ENCODE measurements at places on chromosomes 7 and 10. TPM values are rescaled to one million over a fixed set of nuclear protein-coding genes. Genes with fewer than 3 reads are reported as not detected.

CFTR gene
- total RNA-seq: not detected

DNA sequence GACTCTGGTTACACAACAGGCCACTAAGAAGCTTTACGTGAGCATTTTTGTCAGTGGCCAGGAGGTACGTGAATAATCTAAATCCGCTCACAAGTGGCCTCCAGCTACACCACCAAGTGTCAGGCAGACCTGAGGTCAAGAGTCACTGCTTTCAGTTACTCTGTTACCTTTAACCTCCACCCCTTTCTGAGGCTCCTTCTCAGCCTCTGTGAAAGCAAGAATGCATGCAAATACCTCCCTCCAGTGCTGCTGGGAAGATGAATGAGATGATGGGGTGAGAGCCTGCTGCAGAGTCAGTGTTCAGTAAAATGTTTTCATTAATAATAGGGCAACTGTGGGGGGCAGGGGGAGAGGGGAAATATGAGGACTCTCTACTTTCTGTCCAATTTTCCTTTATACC lies 11.2 kb downstream of the DDC start:
- DNase-seq: no peak

- DNase-seq: no peak
Measured at GRCh38 chr7:26182283-26182682, 18.3 kb downstream of the HNRNPA2B1 start.

CLDN4 gene
- 0.66 TPM for total RNA-seq

GRCh38 chr10:53396876-53397275 lies 624.3 kb upstream of the MBL2 start:
- DNase-seq: no peak

DNA sequence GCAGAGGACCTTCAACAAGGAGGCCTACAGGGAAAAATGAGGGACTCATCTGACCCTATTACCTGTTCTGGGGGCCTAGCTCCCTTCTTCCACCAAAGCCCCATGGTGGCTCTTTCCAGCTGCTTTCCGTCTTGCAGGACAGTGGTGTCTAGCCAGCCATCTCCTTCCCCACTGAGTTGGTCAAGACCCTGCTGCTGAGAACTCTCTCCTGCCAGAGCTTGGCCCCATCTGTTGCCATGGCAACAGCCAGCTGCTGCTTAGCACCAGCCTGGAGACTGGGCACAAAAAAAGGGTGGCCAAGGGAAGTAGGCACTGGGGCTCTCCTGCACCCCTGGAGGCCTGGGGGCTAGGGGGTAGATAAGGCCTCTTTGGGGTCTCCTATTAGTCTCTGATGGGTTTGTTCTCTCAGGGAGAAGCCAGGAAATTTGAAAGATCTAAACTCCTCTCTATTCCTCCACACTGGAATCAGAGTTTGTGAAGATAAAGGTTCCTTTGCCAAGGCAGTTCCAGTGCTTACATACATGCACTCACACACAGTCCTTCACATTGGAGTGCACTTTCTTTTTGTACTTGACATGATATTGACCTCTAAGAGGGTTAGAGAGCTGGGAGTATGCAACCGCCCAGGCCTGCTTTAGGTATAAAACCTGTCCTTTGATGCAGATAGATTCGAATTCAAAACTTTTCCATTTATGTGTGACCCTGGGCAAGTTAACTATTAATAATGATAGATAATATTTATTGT lies 15.8 kb downstream of the TSPAN33 start:
- DNase-seq: no peak

- DNase-seq: no peak
Measured at GRCh38 chr7:16465469-16466361, at the start of gene SOSTDC1. Gene SOSTDC1, minus strand, starts transcription at chr7:16465738. Its CDS starts 70 bp downstream, at chr7:16465668.

TMEM184A gene
- not detected for total RNA-seq

GRCh38 chr7:115676080-115676479 lies 354.5 kb downstream of the TFEC start:
- DNase-seq: no peak

GRCh38 chr7:32941681-32942414 lies 15.4 kb upstream of the FKBP9 start:
- no peak for DNase-seq

- no peak for DNase-seq
Measured at GRCh38 chr10:133127291-133128125, 32.5 kb upstream of the KNDC1 start.

DNA sequence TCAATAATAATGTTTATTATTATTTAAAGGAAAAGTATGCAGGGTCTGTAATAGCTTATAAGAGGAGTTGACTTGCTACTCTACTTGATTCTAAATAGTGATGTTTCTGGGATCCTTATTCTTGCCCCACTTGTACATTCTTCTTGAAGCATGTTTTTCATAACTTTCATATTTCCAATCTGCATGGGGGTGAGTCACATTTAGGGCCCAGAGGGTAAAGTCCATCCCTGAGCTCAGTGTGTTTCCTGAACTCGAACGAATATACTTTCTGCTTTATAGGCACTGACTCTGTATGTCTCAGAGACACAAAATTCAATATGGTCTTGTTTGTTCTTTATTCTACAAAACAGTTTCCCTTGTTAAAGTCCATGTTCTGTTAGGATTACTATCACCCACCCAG lies 61.0 kb upstream of the SMIM30 start:
- no peak for DNase-seq

NEBL gene
- total RNA-seq: 34.5 TPM

DNA sequence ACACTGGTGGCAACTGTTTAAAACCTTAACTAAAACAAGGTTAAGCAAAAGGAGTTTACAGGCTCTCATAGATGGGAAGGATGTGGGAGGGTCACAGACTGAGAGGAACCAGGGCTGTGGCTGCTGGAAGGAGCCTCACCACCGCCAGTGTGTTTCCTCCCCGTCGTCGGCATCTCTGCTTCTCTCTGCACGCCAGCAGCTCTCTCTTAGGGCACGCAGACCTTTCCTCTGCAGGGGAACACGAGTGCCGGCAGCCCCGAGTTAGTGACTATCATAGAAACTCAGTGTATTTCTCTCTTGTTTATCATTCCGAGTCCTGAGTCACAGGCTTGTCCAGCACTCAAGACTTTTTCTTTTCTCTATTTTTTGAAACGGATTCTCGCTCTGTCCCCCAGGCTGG lies 8.1 kb upstream of the SH2D4B start:
- DNase-seq: no peak

DNA sequence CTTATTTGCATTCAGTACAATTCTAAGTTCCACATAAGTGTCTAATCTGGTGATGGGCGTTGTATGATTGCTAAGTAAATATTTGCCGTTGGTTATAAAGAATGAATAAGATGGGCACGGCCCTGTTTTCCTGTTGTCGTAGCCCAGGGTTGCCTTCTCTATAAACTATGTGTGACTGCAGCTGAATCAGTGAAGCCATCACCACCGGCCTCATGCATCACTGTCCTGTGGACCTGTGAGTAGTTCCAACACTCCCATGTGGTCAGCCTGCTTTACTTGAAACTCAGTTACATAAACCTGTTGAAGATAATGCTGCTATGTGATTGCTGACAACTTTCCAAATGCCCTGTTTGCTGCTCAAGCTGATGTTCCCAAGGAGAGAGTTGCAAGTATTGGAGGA lies 21.6 kb upstream of the KLF6 start:
- DNase-seq: no peak

CCDC3 gene
- total RNA-seq: 73.2 TPM

CHN2 gene
- 4.2 TPM for total RNA-seq

BLVRA gene
- total RNA-seq: 70.5 TPM

GRCh38 chr10:62050346-62050892 lies 148.9 kb downstream of the ARID5B start:
- DNase-seq: no peak

GRCh38 chr10:62217683-62218082 lies 51.0 kb downstream of the RTKN2 start:
- no peak for DNase-seq

DNA sequence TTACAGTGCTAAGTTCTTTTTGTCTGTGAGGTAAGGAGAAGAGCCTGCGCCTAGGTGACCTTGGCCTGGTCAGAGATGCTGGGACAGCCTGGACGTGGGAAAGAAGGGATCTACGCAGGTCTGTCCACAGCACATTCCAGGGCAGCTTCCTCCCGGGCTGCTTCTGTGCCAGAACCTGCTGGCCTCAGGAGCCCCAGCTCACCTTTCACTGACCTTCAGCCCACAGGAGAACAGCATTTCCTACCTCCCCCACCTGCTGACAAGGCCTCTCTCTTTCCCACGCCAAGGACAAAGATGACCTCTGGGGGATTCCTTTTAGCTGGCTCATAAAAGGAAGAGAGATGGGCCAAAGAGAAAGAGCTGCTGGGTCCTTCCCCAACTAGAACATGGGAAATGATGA lies 260.6 kb downstream of the KCNMA1 start:
- no peak for DNase-seq

HOXA7 gene
- 9.6 TPM for total RNA-seq

DNA sequence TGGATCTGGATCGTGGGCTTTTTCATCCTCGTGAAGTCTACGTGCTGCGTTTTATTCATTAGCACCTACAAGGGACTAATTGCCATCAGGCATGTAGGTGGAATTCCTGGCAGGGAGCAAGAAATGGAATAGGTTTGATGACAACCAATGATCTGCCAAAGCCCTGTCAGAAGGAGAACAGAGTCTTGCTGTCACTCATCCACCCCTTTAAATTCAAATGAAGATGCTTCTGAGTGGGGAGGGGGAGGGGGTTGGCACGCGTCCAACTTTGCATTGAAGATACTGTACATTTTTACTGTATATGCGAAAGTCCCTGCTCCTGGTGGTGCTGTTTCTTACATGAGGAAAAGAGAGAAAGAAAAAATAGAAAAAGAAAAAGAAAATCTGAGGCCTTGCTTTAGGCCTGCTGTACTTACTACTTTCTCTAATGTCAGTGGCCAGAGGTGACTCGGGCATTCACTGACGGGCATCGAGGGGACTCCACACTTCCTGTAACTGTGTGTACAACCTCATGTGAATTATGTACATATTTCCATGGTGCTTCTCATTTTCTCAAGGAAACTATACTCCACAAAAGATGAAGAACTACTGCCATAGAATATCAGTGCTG lies 569.1 kb downstream of the INHBA start:
- DNase-seq: no peak

DNA sequence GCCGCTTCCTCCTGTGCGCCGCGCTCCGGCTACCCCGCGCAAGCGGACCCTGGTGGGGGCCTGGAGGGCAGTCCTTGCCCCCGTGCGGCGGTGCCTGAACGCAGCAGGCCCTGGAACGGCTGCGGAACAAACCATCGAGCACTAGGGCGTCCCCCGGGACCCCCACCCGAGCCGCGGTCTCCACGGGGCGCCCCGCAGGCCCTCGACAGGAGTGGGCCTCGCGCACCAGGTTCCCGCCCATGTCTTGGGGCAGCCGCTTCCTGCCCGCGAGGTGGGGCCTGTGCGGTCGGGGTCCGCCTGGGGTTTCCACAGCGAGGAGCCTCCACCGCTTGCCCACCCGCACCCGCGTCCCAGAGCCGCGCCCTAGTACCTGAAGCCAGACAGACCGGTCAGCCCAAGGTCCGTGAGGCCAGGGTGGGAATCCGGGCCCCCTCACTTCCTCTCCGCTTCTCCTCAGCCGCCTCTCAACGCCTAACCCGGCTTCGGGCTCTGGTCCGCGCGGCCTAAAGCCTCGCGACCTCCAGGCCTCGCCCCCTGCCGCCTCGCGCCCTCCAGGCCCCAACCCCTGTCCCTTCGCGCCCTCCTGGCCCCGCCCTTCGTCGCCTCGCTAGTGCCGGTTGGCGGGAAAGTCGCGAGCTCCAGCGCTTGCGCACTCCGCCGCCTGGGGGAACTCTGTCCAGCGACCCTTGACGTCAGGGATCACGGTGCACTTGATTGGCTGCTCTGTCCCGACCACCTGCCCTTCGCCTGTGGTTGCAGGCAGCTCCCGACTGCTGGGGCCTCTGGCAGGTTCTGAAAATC lies 7.0 kb upstream of the GBX1 start:
- DNase-seq: no peak

Data from tibial nerve (tissue), 4 donors.